ENCODE measurements at places on chromosomes 16 and 17.
A peak's percentile ranks its signal among the peaks of the same experiment; 100 is the strongest.

GRCh38 chr17:52026075-52026474 lies 132.4 kb downstream of the CA10 start:
- no peak for DNase-seq

DNA sequence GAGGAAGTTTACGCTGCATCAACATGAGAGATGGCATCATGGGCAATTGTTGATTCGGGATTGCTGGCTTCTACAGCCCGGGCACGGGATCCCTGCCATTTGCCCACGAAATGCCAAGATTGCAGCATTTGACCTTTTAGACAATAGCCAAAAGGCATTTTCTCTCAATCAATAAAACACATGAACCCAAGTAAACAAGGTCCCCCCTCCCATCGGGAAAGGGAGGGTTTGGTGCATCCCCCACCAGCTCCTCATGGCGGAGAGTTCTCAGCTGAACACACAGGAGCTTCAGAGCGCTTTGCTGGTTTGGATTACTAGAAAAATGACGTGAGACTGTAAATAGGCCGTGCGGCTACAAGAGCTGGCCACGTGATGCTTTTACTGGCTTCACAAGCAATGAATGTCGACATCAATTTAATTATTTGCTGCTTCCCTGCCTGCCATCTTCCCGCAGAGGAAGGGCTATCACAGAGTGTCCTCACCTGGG lies 147.6 kb downstream of the C16orf95 start:
- no peak for DNase-seq

DNA sequence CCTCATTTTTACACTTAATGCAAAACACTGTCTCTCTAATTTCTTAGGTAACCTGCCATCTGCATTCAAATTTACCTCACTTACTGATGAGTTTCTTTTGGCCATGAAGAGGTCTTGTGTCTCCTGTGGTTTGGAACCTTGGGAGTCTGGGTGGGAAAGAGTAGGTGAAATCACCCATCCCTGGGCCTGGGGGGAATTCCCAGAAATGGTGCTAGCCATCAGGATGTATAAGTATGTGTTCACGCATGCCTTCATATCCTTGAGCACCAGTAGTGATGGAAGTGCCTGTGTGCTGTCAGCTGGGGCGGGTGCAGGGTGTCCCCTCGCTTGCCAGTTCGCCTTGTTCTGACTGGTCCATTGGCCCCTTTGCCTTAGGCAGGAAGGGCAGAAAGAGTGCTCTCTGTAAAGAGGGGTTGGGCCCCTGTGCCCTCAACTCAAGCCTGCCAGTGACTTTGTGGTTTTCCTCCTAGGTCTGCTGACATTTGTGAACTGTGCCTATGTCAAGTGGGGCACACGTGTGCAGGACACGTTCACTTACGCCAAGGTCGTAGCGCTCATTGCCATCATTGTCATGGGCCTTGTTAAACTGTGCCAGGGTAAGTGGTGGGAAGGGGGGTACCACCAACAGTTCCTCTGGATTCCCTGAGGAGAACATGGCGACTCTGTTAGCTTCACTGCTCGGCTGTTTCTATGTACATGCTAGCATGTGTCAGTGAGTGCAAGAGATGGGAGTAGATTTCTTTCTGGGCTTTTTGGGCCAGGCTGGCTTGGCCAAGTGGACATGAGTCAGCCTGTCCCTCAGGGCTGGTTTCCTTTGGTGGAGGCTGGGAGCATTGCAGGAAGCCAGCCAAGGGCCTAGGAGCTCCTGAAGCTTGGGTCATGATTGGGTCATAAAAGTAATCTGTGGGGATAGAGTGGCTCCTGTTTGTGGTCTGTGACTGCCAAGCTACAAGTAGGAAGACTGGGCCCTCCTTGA lies 23.2 kb downstream of the SLC7A6OS start:
- DNase-seq: peak; percentile 96

GRCh38 chr17:321386-321941 lies 31.1 kb downstream of the RPH3AL start:
- no peak for DNase-seq

DNA sequence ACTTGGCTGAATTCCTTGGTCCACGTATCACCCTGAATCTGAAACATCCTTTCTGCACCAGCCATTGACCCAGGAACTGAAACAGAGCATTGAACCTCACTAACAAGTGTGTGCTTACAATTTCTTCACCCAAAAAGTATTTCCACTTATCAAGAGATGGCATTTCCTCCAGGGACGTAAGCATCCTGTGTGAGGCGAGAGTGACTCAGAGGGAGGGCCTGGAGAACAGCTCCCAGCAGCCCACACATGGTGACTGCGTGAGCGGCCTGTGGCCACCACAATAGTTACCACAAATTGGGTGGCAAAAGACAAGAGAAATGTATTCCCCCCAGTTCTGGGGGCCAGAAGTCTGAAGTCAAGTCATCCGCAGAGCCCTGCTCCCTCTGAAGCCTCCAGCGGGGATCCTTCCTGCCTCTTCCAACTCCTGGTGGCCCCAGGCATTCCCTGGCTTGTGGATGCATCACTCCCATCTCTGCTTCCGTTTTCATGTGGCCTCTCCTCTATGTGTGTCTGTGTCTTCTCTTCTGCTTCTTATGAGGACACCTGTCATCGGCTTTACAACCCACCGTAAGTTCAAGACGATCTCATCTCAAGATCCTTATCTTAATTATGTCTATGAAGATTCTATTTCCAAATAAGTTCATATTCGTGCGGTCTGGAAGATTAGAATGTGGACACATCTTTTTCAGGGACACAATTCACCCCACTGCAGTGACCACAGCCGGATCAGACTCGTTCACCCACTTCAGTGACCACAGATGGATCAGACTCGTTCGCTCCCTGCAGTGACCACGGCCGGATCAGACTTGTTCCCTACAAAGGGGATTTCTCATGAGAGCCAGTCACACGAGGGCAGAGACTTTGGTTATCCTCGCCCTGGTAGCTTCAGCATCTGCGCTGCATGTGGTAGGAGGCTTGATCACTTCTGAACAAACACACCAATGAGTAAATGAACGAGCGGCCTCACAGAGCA lies 122.6 kb upstream of the FOXF1 start:
- no peak for DNase-seq

DNA sequence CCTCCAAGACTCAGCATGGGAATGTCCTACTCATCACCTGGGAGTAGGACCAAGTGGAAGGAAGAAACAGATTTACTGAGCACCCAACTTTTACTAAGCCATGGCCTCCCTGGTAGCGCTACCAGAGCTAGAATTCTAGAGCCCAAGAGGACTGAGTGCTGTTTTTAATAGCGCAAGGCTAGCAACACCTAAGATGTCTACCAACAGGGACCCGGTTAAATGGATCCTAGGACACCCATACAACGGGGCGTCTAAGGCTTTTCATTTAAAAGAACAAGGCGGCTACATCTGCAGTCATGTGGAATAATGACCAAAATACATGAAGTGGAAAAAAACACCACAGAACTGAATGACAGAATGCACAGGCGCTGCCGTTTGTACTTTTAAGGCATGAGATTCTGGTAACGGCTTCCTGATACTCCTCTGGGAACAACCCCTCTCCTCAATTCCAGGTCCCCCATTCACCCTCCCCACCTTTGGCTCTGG lies 5.1 kb downstream of the GGA2 start:
- no peak for DNase-seq

DNA sequence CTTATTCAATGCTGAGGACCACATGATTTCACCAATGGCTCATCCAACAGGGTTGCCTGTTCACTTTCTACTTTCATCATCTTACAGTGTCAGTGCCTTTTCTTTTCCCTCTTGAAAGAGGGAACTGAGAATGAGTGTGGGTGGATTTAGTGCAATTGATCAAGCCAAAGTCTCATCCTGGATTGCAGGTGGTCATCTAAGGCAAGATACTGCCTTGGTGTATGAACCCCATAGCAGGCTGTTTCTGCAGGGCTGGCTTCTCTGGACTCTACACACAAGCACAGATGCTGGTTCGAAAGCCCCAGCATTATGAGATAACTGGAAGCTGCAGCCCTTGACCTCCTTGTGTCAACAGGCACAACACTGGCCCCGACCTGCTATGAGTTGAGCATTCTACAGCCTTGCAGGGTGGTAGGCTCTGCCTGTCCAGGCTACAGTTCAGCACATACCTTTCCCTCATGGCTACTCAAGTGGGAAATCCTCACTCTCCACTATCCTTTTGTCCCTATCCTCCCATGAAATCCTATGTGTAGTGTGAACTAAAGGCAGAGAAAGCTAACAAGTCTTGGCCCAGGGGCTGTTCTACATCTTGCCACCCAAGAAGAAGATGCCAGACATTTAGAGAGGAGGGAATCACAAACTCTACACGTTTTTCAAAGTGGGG lies 358.7 kb downstream of the SLC39A11 start:
- DNase-seq: no peak

DNA sequence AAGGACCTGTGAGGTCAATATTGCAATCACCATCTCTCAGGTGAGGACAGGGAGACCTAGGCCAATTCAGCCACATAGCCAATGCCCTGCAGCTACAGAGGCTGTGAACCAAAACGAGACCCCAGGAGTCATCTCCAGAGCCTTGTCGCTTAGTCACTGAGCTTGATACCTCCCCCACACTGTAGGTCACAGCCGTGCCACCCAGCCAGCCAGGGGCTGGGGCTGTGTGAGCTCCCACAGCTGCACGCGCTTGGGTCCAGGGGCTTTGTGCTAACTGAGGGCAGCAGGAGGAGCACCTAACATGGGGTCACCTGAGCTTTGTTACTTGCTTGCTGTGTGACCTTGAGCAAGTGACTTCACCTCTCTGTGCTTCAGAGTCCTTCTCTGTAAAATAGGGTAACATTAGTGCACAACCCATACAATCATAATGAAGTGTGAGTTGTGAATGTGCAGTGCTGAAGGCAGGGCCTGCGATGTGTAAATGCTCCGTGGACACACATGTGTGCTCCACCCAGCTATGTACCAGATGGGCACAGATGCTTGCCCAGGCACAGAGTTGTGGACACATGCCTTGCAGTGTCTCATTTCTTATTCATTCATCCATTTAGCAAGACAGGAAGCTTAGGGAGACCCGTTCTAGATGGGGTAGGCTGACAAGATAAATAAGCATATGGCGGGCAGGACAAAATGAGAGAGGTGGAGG lies 25.9 kb downstream of the SBK1 start:
- DNase-seq: no peak
